Activated naive CD4-positive, alpha-beta T cell treated with Interleukin-2 at 50 U/mL for 16 hours (primary cell): ENCODE measurements at places on chromosomes 16 and 17.
A peak's percentile ranks its signal among the peaks of the same experiment; 100 is the strongest.

DNA sequence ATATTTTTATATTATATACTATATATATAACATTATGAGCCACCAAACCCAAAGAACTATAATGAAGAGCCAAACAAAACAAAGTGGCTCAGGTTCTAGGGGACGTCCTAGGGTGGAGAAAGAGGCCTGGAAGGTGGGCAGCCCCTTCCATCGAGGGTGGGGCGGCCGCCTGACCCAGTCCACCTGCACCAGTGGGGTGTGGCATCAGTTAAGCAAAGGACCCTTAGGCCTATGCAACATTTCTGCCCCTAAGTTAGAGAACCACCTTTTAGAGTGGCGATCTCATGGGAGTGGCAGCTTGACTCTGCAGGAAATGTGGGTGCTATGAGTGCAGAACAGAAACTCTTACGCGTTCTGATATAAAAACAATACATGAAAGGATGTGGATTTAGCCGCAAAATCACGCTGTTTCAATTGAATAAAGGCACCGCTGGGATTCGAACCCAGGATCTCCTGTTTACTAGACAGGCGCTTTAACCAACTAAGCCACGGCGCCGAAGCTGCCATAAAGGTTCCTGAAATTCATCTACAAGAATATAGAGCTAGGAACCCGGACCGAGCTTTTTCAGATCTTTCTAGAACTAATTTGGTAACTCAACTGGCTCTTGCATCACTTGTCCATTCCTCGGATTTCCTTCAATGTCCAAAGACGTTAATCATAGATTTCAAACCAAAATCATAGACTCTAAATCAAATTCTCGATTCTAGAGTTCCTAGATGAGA, 15.6 kb upstream of the AURKB start:
- peak; percentile 73 for DNase-seq

- no peak for DNase-seq
Observed at GRCh38 chr17:75695141-75695829, 26.0 kb upstream of the ITGB4 start.

DNA sequence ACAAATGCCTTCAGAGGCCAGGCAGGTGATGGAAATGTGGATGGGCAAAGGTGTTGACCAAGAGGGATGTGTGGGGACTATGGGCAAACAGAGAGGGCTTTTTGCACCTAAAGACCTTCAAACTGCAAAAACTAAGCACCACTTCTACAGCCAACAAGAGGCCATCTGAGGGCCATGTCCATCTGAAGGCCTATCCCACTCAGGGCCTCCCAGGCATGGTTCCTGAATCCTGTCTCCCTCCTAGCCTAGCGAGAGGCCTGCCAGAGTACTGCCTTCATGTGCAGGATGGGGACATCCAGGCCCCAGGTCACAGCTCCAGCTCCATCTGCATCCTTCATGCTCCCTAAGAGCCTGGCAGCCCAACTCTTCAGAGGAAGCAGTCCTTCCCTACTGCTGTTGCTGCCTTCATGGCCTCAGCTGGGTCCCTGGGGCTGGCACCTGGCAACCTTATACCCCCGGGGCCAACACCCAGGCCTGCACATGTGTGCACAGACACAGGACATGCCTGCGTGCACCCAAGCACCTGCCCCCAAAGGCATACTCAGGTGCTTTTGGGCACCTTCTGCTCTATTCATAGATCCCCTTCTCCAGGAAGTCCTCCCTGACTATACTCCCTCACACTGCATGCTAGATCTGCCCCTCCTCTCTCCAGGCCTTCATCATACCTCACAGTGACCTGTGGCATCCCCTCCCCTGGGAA, 95.2 kb downstream of the C16orf78 start:
- DNase-seq, result no peak

DNA sequence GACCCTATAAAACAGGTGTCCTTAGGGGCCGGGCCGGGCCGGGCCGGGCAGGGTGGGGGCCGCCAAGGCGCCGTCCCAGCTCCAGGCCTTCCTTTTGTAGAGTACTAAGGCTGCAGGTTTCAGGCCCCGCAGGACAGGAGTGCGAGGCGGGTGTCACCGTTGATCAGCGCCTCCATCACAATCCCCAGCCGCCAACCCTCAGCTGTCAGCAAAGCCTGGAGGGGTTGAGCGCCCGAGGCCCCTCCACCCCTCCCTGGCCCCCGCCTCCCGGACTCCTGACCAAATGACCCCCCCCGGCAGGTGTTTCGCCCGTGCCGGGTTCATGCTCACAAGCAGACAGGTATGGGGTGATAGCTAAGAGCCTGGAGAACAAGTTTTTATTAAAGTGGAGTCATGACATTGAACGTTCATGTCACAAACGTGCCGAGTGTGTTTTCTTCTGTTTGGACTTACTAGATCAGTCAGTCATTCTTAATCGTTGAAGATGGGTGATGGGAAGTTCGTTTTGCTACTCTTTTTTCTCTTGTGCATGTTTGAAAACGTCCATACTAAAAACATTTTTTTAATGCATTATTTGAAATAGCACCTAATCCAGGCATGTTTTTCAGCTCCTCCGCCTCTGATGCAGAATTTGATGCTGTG, 534 bp downstream of the ARL2BP start:
- DNase-seq, result no peak

DNA sequence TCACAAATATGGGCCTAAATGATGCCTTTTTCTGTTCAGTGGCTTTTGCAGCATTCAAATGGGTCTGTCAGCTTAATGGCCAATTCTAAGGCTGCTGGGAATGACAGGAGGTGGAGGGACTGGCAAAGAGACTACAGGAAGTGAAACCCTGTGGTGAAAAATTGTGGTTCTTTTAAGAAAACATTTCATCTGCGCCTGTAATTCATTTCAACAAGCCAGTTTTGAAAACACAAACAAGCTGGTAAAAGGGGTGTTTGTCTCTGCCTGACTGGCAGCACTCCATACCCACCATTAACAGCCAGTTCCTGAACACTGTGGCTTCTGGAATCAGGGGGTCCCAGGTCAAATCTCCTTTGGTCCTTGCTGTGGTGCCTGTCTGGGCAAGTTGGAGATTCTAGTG, 3.6 kb upstream of the KDM8 start:
- DNase-seq, result peak; percentile 13

DNA sequence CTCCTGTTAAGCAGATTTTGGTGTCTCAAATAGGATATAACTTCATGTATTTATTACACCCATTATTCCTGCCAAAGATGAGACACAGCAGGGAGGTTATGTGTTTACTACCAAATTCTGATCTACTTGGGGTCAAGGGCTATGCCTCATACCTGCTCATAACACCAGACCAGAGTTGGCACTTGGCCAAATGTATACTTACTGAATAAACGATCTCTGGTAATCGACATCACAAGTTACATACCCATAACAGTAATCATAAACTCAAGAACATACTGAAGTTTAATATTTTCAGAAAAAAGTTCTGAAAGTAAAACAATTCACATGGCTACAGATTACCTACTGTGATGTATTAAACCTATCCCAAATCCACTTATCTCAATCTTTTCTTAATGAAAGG, 2.9 kb downstream of the TMEM170A start:
- no peak for DNase-seq

DNA sequence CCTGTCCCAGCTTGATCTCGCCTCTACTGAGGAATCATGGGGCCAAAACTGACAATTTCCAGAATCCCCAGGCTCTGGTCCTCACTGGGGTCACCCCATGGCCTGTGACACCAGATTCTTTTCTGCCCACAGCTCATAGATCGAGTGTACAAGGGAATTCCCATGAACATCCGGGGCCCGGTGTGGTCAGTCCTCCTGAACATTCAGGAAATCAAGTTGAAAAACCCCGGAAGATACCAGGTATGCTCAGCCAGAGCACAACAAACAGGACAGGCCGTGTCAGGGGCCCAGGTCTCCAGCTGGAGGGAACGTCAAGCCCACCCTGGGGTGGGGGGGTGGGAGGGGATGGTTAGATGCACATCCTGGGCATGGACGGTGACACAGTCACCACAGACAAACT, 17.5 kb downstream of the USP6 start:
- no peak for DNase-seq

- no peak for DNase-seq
Observed at GRCh38 chr17:57975044-57975443, 13.0 kb downstream of the VEZF1 start.

- DNase-seq, result no peak
Observed at GRCh38 chr17:76957678-76958464, 89.7 kb downstream of the MGAT5B start.

DNA sequence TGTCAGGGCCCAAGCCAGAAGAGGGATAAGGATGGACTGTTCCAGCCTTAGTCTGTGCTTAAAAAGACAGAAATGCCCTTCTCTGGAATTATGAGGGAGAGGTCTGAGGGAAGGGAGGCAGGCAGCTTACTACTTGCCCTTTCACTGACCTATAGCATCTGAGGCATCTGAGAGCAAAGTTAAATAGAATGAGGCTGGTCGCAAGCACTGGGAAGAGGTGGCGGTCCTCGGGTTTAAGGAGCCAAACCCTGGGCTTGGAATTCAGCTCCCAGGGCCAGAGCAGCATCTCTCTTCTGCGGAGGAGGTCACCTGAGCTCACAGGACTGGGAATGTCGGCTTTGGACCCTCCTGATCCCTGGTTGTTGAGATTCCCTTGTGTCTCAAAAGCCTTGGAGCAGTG, 3.1 kb upstream of the LIMD2 start:
- no peak for DNase-seq

DNA sequence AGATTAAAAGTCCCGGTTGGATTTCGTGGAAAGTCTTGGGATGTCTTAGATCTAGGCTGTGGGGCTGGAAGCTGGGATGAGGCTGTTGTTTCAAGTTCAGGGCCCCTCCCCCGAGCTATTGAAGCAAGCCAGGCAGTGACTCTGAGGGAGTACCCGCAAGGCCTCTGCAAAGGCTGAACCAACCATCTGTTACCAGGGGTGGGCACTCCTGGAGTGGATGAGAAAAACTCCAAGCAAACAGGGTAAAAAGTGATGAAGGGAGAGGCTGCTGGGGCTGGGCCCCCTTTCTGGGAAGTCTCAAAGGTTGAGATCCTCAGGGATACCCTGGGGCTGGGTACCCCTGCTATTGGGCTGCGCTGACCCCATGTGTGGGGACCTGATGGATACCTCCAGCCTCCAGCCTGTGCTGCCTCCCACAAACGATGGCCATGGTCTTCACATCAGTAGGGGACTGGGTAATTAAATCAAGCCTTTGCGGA, 82.4 kb upstream of the KIFC3 start:
- DNase-seq, result no peak

GRCh38 chr17:48598736-48599135, 5.2 kb upstream of the HOXB5 start:
- DNase-seq, result no peak

DNA sequence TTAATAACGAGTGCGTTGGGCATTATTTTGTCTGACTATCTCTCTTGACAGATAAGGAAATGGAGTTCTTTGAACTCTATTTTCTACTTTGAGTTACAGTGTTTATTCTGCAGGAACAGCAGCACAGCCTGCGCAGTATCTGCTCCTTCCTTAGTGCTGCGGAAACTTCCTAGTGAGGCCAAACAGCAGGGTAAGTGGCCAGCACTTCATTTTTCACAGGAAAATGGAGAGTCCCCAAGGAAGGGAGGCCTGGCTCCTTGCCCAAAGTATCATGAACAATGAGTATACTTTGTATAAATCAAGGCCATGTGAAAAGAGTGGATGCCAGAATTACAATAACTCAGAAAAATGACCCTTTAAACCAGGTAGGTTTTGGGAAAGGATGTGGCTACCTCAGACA, 140.6 kb downstream of the VPS53 start:
- no peak for DNase-seq

- no peak for DNase-seq
Observed at GRCh38 chr16:83588070-83588469, 219.7 kb upstream of the HSBP1 start.

- no peak for DNase-seq
Observed at GRCh38 chr17:11293480-11293879, 52.5 kb downstream of the SHISA6 start.

DNA sequence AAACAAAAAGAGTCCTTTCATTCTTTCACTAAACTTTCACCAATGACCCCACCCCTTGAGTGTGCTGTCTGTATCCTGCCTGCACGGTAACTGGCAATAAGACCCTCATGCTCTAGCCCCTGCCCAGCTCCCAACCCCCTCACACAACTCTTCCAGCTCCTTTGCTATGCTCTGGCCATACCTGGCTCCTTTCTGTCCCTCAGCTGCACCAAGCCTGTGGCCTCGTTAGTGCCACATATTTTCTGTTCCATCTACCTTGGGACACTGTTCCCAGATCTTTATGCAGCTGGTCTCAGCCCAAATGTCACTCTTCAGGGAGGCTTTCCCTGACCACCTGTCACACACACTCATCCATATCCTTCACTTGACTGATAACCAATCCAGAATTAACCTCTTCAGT, 47.3 kb downstream of the C16orf82 start:
- DNase-seq, result no peak

DNA sequence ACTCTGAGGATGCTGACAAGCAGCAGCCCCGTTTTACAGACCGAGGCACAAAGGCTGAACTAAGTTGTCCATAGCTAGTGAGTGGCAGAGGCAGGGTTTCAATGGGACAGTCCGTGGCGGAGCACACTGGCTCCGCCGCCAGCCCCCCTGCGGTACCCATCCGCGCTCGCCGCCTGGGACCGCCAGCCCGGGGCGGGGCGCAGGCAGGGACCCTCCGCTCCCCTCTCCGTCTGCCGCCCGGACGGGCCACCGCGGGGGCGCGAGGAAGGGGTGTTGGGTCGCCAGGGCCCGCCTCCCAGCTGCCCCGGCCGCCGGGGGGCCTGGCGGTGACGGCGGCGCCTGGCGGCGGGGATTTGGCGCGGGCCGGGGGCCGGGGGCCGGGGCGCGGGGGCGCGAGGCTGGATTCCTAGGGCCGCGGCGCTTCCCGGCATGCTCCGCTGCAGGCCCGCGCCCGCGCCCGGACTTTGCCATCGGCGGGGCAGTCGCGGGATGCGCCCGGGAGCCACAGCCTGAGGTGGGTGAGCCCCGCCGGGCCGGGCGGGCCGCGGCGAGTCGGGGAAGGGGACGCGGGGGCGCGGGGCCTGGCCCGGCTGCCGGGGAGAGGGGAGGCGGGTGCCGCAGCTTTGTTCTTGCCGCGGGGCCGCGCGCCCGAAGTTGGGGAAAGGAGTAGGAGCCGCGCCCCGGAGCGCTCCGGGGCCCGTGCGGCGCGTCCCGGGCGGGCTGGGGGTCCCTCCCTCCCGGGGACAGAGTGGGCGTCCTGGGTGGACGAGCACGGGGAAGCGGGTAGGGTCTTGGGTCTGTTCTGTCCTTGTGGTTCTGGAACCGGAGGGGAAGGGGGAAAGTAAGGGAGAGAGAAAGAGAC, at the start of gene TMEM98:
TMEM98 (plus strand) TSS at position 430 of the 862 bp plus-strand sequence. CDS start 3,376 bp downstream, outside the sequence.
- no peak for DNase-seq
